Stimulated activated CD8-positive, alpha-beta memory T cell treated with anti-CD3 and anti-CD28 coated beads, Interleukin-4, amount 100 ng/mL, for 48 hours (primary cell): ENCODE measurements at places on chromosomes 4 and X.

DNA sequence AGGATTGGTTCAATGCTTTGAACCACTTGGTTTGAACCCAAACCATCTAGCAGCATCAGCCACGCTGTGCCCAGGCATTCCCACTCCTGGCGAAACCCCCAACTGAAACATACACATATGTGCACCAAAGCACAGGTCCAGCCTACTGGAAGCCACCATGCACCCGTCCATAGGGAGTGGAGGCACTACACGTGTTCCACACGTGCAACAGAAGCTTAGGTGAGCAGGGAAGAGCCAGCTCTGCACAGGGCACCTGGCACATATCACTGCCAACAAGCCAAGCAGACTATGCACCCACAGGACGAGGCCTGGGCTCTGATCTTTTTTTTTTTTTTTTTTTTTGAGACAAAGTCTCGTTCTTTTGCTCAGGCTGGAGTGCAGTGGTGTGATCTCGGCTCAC lies 66.3 kb upstream of the GPR78 start:
- DNase-seq, result no peak

DNA sequence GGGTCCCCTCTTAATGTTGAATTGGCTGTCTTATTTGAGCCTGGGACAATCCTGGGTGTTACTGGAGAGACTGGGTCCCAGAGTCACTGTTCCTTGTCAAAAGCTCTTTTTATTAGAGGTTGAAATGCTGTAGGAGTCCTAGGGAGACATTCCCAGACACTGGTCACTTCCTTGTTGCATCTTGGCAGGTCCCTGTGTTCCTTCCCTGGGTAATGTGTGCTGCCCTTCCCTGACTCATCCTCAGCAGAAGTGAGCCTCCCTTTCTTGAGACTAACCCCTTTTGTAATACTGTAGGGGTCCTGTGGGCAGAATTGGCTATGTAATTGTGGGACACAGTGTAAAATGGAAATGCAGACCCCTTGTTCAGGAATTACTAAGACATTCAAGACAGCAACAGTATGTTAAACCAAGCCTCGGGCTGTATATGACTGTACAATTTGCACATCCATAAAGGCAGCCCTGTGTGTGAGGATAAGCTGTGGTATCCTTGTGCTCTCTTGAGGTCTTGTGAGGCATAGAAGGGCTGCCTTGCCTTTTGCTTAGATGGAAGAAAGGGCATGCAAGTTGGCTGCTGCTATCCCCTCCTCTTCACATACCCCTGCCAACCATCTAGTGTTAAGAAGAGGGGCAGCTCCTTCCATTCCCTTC lies 53.5 kb downstream of the DCLK2 start:
- no peak for DNase-seq

DNA sequence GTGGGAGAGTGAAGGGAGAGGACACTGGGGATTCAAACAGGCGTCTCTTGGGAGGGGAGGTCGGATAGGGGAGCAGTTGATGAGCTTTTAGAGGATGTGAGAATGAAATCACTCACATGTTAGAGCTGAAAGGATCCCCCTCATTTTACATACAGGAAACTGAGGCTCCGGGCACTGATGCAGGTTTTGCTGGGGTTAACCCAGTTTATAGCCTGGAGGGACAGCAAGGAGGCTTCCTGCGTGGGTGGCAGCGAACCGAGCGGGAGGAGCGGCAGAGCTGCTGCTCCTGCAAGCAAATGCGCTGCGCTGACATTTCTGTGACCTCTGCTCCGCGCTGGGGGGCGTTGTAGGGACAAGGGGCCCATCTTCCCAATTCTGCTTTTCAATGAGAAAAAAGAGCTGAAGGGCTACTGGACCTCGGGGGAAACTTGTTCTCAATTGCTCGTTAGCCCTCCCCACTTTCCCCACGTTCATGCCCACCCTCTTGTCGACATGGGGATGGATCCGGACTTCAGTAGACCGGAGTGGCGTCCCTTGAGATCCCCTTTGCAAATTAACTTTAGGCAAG lies 1.2 kb upstream of the NEUROG2 start:
- DNase-seq, result peak; percentile 52

- DNase-seq, result no peak
Observed at GRCh38 chrX:105299286-105299685, 78.8 kb upstream of the TEX13A start.

DNA sequence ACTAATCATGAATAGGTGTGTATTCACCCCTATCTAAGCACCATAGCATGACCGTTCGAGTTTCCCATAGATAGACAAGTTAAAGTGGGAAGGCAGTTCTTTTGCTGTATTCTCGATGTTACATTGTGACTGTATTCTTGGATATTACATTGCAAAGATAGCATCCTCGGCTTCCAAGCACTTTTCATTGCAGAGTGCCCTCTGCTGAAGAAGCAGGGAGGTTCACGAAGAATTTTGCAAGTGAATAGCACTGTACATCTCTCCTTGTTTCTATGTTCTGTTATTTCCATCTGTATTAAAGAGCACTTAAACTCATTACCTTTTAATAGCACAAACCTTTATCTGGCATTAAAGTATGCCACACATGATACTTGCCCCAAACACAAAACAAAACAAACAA lies 426.7 kb upstream of the ARX start:
- DNase-seq, result no peak

DNA sequence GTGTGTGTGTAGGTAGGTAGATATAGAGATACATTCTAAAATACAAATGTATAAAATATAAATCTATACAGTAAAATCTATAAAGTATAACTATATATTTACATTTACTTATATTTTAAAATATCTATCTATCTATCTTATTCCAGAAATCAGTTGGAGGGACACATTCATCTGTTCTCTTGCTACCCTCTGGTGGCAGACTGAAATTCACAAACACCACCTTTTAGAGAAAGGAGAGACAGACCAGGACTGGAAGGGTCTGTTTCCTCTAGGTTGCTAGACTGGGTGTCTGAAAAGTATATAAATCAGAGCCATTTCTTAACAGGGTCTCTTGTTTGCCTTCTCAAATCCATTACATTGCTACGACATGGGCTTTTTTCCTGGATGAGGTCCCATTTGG lies 343.0 kb downstream of the OPHN1 start:
- DNase-seq, result no peak

DNA sequence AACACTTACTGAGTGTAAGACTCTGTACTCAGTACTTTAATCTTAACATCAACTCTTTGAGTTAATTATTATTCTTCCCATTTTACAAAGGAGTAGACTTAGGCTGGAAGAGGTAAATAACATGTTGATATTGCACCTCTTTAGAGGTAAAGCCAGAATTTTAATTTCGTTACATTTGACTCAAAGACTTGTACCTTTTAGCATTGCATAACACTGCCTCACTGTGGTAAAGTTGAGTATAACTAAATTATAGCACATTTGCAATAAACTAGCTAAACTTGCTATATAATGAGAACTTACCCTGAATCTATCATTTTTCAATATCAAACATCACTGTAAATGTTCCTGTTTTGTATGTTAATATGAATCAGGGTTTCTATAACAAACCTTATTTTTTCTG lies 218.5 kb downstream of the PRR32 start:
- no peak for DNase-seq

DNA sequence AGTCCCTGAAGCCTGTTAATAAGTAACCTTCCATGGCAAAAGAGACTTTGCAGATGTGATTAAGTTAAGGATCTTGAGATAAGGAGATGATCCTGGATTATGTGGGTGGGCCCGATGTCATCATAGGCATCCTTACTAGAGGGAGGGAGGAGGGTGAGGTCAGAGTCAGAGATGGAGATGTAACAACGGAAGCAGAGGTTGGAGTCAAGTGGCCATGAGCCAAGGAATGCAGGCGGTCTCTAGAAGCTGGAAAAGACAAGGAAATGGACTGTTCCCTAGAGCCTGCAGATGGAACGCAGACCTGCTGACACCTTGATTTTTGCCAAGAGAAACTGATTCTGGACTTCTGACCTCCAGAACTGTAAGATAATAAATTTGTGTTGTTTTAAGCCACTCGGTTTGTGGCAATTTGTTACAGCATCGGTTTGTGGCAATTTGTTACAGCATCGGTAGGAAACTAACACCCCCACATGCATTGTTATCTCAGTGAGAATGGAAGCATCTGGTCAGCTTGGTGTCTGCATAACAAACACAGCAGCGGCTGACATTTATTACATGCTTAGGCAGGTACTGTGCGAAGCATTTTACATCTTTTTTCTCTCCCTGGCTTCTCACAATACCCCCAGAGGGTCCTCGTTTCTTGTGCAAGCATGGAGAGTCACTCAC lies 55.6 kb downstream of the CLDN34 start:
- no peak for DNase-seq

DNA sequence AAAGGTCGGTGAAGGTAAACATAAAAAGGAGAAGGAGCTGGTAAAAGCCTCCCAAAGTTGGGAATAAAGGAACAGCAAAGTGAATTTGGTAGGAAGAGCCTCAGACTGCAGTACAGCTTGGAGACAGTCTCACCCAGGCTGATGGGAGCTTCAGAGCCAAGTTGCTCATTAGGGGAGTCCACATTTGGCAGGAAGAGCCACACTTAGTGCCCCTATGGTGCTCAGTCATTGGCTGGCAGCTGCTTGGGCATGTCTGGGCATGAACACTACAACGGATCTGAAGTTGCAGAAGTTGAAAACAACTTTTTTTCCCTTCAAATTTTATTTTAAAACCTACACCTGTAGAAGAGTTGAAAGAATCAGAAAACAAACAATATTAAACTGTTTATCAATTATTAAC lies 2497.3 kb downstream of the ARAP2 start:
- DNase-seq, result no peak

GRCh38 chr4:181108237-181108636 lies 1135.0 kb upstream of the TENM3 start:
- DNase-seq, result no peak

- DNase-seq, result no peak
Observed at GRCh38 chrX:136199365-136199764, 51.8 kb downstream of the MAP7D3 start.

GRCh38 chr4:33262824-33263223 lies 2542.7 kb downstream of the PCDH7 start:
- no peak for DNase-seq

DNA sequence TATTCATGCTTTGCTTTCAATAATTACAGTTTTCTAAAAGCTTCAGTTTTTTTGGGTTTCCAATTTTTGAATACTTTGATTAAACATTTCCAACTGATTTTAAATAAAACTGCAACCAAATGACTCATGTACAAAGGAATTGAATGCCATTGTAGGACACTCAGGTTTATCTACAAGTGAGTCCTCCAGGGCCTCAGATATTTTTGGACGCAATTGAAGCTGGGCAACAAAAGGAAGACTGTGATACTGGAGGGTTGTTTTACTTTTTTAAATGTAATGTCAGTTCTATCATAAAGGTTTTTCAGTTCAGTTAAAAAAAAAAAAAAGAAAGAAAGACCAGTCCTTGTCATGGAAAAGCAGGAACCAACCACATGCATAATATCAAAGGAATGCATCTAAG lies 64.2 kb downstream of the MAGEA10 start:
- DNase-seq, result no peak
